ENCODE measurements at places on chromosomes 3 and 15. TPM values are rescaled to one million over a fixed set of nuclear protein-coding genes. Genes with fewer than 3 reads are reported as not detected.

Gene PFN2
- total RNA-seq: 74.6 TPM

Gene SERPINI2
- not detected for total RNA-seq

Gene ANO10
- 28.5 TPM for total RNA-seq

Gene GOLGA8G
- total RNA-seq: not detected

Gene PEX5L
- total RNA-seq: not detected

Gene OR4F15
- not detected for total RNA-seq
